ENCODE measurements at places on chromosomes 16 and 17.

- no peak for DNase-seq
Observed at GRCh38 chr16:57687363-57687929, 7.2 kb upstream of the DRC7 start.

DNA sequence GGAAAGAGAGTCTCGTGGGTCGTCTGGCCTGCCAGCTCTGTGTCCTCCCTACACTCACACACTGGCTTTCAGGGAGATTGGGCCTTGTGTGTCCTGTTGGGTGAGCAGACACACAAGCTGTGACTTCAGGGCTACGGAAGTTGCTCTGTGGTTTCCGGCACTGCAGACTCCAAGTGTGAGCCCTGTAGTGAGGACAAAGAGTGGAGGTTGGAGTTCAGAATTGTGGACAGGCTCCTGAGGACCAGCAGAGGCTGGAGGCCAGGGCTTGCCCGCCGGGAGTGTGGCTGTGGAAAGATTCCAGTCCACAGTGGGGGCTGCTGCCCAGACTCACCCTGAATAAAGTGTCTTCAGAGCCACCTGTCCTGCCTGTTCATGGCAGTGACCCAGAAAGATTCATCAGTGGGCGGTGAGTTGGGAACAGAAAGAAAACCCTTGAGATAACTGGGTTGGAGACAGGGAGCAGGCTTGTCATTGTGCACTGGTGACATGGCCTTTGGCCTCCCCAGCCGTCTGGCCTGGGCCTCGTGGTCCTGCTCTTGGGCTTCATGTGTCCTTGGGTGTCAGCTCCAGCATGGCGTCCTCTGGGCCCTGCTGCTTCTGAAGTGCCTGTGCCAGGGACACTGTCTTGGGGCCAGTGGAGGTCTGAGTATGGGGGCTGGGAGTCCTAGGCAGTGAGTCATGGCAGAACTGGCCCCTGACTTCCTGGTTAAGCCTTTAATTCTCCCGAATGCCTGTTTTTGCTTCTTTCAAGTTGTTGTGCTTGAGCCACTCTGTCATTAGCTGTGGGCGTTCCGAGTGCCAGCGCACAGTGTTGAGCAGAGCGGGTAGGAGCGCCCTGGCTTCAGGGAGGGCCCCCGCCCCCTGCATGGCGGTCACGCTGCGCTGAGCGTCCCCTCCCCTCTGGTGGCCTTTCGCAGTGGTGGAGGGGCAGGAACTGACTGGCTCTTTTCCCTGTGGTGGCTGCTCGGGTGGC lies 19.9 kb upstream of the ZNF750 start:
- peak; percentile 88 for DNase-seq

GRCh38 chr17:40433551-40434415 lies 9.5 kb upstream of the IGFBP4 start:
- DNase-seq, result no peak

DNA sequence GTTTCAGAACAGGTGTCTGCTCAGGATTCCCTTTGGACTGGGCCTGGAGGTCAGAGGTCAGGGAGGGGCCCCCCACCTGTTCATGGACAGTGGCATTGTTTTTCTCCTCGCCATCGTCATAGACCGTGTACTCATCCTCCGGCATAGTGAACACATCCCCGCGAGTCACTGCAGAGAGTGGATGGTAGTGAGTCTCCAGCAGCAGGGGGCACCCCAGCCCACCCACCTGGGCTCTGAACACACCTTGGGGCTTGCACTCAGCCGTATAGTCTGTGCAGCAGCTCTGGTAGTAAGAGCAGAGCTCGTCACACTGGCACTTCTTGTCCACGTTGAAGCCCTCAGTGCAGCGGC lies 448 bp downstream of the VTN start:
- no peak for DNase-seq

GRCh38 chr17:6240001-6240400 lies 169.8 kb downstream of the WSCD1 start:
- no peak for DNase-seq
